Activated T-cell treated with anti-CD3 and anti-CD28 coated beads for 4 hours (primary cell): ENCODE measurements at places on chromosomes 2 and 18.

DNA sequence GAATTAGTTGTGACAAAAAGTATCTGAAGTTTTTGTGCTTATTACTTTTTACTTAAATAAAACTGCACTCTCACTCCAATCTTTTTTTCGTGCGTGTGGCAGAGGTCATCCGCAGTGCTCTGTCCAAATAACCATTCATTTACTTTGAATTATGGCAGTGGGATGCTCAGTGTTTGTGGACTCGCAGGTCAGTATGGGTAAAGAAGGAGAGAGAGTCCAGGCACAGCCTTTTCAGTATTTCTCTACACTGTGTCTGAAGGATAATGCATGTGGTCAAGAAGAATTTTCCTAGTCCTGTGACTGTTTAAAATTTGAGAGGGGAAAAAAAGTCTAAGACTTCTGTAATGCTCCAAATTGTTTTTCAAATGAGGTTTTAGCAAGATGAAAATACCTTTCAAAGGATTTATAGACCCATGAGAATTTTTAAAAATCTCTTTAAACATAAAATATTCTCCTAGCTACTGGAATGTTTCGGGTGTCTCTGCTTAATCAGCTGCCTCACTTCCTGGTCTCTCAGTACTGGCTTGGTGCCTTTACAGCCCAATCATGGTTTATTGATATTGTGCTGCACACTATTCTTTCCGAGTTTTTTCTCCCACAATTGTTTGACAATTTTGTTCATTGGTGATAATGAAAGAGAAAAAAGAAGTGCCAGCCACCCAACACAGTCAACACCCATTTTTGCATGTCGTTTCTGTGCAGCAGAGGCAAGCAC, 453.2 kb downstream of the PTPRM start:
- no peak for DNase-seq

DNA sequence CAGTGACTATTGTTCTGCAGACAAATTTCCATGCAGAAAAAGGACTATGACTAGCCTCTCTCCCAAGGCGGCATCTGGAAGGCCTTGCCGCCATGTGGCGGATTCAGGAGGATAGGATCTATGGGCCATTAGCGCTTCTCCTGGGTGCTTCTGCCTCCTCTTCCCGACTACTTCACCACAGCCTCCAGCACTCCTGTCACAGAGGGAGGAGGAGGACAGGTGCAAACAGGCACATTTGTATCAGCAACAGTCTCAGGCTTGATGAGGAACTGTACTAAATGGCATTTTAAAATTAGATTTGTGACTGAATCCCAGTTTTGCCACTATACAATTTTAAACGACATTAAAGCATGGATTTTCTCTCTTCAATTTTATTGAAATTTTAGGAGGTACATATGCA, 114.9 kb downstream of the NOL10 start:
- DNase-seq, result no peak

DNA sequence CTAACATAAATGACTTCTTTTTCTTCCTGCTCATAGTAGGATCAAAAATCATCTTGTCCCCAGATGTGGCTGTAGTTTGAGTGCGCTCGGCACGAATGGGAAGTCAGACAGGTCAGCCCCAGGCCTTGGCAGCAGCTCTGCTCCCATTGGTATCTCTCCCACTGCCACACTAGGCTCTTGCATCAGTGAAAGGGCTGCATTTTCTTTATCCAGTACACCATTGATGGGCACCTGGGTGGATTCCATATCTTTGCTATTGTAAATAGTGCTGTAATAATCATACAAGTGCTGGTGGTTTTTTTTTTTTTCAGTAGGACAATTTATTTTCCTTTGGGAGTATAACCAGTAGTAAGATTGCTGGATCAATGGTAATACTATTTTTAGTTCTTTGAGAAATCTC, 865.5 kb downstream of the CCDC85A start:
- DNase-seq, result no peak

DNA sequence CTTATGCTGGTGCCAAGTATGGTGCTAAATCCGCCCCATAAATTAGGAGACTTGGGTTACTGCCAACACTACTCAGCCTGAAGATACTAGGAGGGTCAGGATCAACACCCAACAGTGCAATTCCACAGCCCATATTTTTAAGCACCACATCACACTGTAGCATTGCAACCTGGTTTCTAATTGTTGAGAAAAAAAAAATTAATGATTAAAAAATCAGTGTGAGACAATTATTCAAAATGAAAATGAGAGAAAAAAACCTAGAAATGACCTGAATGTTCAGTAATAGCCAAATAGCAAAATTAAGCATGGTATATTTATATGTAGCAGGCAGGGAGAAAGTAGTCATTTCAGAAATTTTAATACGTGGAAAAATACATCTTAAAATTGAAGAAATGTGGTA, 29.2 kb upstream of the HNRNPLL start:
- DNase-seq, result no peak

- DNase-seq, result peak; percentile 11
These were observed 7.6 kb upstream of the TNS1 start for GRCh38 chr2:218010140-218010983.

DNA sequence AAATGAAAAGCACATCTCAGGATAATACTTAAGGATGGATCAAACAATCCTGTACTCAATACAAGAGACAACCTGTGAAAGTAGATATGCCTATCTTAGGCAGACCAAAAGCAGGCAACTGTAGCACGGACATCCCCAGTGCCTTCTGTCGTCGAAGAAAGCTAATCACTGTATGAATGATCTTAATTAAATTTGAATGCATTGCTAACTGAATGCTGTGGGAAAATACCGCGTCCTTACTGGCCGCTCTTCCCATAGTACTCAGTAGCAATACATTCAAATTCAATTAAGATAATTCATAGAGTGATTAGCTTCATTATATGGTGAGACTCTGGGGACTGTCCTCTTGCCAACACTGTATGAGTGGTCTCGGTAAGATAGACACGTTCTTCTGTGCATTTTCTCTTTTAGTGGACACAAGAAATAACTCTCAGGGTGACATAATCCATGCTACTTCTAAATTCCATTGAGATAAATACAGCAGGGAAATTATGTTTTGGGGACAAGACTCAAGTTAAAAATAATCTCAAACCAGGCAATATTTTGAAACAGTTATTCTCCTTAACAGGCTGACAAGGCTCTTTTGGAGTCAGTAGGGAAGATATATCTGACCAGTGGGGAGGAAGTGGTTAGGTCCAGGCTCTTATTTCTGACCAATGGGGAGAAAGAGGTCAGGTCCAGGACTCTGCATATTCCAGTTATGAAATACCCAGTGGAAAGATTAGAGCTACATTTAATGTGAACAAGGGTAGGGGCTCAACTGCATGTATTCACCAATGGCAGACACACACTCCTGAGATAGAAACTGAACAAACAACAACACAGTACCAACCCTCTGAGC, 97.3 kb downstream of the DOCK10 start:
- no peak for DNase-seq

GRCh38 chr18:33010149-33010548, 237.3 kb upstream of the KLHL14 start:
- no peak for DNase-seq

DNA sequence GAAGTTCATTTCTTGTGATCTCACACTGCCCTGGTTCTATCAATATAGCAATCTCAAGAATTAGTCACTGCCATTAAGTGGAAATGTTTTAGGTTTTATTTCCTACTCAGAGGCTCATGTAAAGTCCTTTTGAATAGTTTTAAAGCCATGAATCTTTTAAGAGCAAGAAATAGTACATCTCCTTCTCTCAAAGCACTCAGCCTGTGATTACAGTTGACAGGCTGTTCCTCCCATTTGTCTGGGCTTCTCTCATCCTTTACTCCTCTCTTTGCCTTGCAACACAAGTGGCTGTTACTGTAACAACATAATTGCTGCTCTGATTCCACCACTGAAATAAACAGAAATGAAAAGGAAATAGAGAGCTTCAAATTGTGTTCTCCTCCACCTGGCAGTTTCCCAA, 18.4 kb downstream of the GRP start:
- no peak for DNase-seq

- no peak for DNase-seq
These were observed 37.5 kb upstream of the NCKAP5 start for GRCh38 chr2:133605766-133606137.

- no peak for DNase-seq
These were observed 33.5 kb upstream of the IL1R1 start for GRCh38 chr2:102109016-102109415.

- no peak for DNase-seq
These were observed 59.2 kb downstream of the LRRC30 start for GRCh38 chr18:7290077-7290476.

GRCh38 chr2:30761226-30761625, 46.0 kb downstream of the CAPN13 start:
- no peak for DNase-seq

DNA sequence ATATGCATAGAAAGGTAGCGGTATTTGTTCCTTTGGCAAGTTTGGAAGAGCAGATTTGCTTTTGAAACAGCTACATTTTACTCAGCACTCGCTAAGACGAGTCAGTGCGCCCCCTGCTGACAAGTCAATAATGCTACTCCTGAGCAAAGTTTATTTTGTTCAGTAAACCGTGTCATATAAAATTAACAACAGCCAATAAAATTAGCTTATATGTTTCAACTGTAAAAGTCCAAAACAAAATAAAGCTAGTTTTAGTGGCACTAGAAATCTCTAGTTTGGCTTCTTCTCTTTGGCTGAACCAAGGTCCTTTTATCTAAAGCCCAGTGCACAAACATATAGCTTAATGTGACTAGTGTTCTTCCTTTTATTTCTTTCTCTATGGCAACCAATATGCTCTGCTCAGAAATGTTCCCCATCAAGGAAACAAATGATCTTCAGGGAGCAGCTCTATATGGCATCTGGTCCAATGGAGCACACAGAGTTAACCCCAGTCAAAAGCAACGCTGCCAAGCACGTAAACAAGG, 4.2 kb upstream of the POU3F3 start:
- DNase-seq, result peak; percentile 30

- DNase-seq, result no peak
These were observed 274.0 kb upstream of the FAM98A start for GRCh38 chr2:33873076-33873605.

DNA sequence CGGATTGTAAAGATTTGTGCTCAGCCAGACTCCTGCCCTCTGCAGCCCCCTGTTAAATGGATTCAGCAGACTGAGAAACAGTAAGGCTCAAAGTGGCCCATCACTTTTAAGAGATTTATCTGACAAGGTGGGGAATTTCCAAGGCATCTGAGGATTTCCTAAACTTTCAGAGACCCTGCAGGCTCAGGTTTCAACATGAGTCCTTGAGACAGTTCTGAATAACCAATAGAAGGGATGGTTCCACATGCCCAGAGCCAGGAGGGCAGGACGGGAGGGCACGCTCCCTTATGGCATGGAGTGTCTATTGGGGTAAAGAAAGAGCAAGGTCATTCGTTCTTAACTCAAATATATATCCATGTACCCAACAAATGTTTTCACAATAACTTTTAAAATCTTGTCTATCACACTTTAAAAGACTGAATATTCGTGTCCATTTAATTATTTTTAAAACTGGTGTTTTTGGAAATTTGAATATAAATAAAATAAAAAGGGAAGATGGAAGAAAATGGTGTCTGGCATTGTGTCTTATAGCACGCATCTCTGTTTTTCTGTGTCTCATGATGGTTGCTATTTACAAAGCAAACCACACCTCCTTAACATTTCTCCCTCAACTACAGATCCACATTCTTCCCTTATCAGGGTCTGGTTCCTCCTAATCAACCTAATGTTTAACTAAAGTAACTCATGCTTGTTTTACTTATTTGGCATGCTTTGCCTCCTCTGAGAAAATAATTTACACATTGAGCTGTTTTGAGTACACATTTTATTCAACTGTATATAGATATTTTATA, 56.0 kb upstream of the DSG1 start:
- DNase-seq, result no peak

GRCh38 chr2:937530-937929, 13.1 kb upstream of the SNTG2 start:
- no peak for DNase-seq

DNA sequence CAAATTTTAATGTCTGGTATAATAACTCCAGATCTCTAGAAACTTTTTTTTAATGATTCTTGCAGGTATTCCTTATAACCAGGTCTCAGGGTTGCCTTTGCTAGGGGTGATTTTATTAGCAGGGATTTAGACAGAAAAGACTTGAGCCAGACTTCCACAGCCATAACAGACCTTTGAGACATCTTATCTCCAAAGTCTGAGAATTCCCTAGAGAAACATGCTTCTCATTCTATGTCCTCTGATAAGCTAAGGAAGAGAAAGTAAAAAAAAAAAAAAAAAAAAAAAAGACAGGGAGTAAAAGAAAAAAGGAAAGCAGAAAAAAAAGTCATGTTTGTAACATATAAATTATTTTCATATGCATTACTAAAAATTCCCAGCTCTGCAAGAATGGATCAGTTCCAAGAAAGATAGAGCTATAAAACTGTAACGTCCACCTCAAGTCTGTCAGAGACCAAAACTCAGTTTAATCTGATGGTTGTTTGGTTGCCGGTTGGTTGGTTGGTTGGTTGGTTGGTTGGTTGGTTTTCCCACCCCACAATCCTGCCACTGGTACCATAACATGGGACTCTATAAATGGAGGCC, 153.8 kb downstream of the COL6A3 start:
- DNase-seq, result no peak

GRCh38 chr2:119438128-119438656, 6.5 kb downstream of the TMEM37 start:
- DNase-seq, result no peak

DNA sequence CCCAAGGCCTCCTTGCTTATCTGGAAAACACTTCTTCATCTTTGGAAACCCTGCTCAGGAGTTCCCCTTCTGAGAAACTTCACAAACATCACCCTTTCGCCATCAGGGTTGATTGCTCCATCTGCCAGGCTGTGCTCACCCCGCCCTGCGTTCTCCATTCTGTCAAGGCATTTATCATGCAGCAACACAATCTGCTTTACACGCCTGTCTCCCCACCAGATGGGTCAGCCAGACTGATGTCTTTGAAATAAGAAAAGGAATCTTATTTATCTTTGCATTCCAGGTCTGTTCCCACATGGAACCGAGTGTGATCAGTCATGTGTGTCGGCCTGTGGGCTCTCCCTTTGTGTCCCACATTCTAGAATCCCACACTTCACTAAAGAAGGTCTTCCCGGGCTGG, 110.0 kb upstream of the ARL4C start:
- no peak for DNase-seq

GRCh38 chr2:3130889-3131635, 246.6 kb downstream of the EIPR1 start:
- no peak for DNase-seq

DNA sequence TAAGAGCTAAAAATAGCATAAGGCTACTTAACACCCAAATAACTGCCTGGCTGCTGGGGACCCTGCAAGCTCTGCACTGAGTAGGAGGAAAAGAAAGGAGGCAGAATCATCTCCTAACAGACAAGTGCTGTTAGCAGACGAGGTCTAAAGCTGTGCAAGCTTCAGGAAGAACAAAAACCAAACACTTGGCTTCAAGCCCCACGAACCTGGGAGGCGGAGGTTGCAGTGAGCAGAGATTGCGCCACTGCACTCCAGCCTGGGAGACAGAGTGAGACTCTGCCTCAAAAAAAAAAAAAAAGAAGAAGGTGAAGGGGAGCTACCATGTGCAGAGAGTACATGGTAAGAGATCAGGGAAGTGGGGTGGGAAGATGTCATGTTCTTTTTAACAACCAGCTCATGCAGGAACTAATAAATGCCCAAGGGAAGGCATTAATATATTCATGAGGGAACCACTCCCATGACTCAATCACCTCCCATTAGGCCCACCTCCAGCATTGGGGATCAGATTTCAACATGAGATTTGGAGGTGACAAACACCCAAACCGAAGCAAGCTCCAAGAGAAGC, 28.8 kb upstream of the INO80C start:
- no peak for DNase-seq
